ENCODE measurements at places on chromosomes 3 and 15.

GRCh38 chr3:32888739-32889138, 62.7 kb upstream of the CCR4 start:
- DNase-seq: no peak

- no peak for DNase-seq
Observed at GRCh38 chr3:66910266-66911055, 87.6 kb upstream of the KBTBD8 start.

GRCh38 chr15:29888646-29889045, 66.4 kb upstream of the TJP1 start:
- no peak for DNase-seq

DNA sequence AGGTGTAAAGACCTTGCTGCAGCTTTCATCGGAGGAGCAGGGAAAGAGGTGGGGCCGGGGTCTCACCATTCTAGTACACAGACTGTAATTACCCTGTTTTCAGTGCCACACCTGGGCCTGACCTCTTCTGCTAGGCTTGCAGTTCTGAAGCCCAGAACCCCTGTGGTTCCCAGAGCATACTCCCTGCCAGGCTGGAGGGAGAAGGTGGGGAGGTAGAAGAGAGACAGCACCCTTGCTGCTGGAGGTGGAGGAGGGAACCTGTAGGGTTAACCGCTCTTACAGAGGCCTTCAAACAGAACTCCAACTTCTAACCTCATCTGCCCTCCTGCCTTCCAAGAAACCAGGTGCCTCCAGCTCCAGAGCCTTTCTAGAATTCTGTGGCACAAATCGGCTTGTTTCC, 27.0 kb downstream of the PCOLCE2 start:
- DNase-seq: no peak

DNA sequence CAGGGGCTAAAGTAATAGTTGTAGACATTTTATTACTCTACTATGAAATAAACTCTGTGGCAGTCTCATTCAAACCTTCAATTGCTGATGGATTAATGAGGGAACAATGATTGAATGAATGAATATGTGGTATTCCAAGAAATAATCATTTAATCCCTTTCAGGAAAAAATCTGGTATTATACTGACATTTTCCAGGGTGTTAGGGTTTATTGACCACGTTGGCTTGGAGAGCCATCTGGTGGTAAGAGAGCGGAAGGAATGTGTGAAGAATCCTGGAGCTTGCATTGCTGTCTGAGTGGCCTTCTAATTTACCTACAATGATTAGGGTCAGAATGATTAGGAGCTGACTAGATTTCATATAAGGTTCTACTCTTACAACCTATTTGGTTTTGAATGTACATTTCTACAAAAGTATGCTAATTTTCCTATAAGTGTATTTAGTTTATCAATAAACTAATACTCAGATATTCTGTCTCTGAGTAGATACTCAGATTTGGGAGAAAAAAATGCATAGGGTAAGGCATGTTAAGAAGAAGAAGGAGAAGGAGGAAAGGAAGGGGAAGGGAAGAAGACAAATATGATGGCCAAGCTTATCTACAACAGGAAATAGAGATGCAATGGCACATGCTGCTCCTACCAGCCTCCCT, 249.9 kb downstream of the ROBO1 start:
- DNase-seq: no peak

DNA sequence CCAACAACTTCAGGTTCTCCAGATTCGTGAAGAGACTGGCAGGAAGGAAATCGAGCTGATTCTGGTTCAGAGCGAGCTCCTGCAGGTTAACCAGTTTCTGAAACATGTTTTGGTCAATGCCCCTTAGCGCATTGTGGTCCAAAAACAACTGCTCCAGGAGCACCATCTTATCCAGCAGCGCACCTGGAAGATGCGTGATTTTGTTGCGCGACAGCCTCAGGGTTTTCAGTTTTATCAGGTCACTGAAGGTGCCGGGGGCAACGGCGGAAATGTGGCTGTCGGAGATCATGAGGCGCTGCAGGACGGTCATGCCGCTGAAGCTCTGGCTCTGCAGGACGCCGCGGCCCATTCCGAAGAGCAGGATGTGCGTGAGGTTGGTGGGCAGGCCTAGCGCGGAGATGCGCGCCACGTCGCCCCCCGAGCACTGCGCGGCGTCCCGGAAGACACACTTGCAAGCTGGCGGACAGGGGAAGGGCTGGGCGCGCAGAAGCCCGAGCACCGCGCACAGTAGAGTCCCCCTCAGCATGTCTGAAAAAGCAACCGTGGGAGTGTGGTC, 1.2 kb downstream of the GP5 start:
- peak; percentile 27 for DNase-seq

- DNase-seq: no peak
Observed at GRCh38 chr3:183434503-183434902, 6.1 kb upstream of the MCF2L2 start.

GRCh38 chr3:17755836-17756235, 13.4 kb upstream of the TBC1D5 start:
- no peak for DNase-seq

DNA sequence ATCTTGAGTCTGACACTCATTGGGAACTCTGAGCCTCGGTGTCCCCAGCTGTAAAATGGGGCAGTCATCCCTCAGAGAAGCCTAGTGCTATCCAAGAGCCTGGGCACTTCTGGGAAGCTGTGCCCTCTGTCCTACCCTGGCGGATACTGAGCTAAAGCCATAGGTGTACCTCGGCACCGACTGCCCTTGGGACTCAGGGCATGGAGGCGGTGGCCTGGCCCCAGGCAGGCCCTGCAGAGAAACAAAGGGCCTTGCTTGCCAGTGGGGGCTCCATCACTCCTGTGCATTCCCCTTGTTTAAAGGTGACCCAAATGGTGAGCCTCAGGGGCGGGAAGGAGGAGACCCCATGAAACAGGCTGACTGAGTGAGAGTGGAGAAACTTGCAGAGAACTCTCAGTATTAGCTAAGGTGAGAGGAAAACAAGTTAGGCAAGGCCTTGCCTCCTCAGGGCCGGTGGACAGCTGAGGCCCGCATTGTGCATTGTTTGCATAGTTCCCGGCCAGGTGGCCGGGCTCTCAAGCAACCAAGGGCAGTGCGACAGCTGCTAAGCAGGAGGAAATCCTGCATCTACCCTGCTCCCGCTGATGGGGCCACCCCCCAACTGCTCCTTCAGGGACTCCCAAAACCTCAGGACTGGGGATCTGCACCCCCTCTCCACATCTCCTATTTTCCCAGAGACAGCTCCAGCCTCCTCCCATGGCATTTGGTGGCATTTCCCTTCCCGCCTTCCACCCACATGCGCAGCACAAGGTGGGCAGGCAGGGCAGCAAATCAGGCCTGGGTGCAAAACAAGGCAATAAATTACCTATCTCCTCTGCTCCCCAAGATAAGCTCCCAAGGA, 4.3 kb downstream of the PFKFB4 start:
- DNase-seq: no peak

GRCh38 chr3:16101295-16102186, 72.9 kb upstream of the GALNT15 start:
- DNase-seq: peak; percentile 6

- no peak for DNase-seq
Observed at GRCh38 chr15:31147456-31147855, 45.9 kb upstream of the TRPM1 start.

DNA sequence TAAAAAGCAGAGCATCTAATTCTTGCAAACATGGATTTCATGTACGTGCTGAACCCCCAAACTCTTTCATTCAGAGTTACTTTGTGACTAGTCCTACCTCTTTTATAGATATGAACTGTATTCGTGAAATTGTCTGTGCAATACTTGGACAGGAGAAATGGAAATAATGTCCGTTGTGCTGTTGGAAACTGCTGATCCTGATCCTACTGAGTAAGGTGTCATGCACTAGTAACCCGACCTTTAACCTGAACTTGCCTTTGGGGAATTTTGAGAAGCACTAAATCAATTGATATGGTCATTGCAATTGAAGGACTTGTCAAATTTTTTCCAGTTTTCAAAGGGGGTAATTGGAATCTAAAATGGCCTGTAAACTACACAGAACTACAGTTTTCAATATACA, 856.4 kb downstream of the ROBO1 start:
- DNase-seq: no peak

GRCh38 chr3:125213364-125213755, 812 bp upstream of the SLC12A8 start:
- DNase-seq: no peak

Measured in activated T-cell treated with anti-CD3 and anti-CD28 coated beads for 48 hours (primary cell).